Stimulated activated CD8-positive, alpha-beta memory T cell treated with anti-CD3 and anti-CD28 coated beads, Interleukin-7, amount 100 ng/mL, for 1 hour (primary cell): ENCODE measurements at places on chromosomes 3 and 15.

DNA sequence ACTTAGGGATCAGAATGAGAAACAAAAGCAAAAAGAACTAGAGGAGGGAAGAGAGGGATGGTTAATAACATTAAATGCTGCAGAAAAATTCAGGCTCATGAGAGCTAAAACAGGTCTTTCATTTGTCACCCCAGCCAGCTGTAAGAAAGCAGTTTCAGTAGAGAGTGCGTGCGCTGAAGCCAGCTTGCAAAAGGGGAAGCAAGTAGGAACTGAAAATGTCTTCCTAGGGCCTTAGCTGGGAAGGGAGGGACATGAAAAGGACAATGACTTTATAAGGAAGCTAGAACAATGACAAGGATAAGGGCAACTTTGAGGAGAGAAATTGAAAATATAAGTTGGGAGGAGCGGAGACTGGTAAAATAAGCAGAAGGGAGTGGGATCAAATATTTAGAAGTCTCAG is 3.1 kb downstream of the CIAO2A start:
- no peak for DNase-seq

DNA sequence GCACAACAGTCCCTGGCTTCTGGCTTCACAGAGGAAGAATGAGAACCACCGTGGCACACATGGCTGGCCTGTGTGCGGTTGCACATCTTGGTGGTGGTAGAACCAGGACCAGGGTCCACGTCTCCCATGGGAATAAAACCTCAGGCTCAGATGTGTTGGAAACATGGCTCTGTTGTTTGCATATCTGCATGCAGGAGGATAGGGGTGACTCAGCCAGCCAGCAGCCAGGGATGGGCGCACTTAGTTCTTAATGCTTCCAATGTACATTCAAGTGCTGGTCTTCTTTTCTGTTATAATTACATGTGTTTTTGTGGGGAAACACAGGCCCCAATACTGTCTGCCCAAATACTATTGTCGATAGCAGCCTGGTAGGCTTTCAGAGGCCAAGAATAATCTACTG is 35.8 kb upstream of the BCL2L10 start:
- no peak for DNase-seq

DNA sequence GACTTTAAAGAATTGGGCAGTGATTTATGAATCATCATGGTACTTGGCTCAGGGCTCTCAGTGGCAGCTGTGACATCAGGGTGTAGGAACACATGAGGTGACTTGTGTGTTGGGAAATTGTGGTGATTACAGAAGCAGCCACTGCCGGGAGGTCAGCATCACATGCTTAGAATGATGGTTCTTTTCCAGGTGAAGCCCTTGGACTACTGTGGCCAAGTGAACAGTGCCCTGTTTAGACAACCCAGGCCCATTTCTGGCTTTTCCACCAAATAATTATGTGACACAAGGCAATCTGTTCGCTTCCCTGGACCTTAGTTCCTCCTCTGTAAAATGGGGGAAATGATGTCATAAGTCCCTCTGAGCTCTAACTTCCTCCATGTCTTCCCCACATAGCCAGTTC is 139.7 kb upstream of the ROPN1 start:
- no peak for DNase-seq

DNA sequence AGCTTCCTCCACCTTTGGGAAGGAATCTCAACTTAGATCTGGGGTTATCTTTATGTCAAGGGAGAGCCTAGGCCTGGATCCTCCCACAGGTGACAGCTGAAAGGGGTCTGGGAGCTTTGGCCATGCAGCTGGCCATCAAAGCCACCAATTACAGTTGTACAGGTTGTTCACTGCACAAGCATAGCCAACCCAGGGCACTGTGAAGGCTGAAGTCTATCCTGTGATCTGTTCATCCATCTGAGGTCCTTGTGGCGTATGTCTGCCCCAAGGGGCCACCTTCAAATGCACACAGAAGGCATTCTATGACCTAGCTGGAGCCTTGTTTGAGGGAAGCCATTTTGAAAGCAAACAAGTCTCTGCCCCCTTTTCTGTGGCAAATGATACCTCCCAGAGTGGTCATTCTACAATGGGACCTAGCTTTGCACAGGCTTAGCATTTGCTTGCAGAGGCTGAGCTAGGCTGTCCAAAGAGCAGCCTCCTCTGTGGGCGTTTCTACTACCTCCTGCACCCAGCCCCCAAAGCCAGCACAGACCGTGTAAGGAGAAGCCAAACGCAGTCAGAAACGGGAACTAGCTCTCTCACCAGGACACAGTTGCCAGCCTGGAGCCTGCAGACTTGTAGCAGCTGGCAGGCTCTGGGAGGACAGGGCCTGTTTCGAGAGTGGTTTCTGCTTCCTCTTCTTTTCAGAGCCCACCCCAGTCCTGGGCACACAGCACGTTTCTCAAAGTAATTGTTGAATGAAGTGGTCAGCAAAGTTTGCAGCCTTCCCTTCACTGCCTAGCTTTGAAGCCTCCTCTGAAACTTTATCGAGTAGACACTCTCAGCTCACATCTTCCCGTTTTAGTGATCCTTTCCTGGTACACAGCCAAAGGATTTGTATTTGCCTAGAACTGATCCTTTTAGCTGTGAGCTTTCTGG is 157.3 kb upstream of the SMAD3 start:
- DNase-seq: no peak

DNA sequence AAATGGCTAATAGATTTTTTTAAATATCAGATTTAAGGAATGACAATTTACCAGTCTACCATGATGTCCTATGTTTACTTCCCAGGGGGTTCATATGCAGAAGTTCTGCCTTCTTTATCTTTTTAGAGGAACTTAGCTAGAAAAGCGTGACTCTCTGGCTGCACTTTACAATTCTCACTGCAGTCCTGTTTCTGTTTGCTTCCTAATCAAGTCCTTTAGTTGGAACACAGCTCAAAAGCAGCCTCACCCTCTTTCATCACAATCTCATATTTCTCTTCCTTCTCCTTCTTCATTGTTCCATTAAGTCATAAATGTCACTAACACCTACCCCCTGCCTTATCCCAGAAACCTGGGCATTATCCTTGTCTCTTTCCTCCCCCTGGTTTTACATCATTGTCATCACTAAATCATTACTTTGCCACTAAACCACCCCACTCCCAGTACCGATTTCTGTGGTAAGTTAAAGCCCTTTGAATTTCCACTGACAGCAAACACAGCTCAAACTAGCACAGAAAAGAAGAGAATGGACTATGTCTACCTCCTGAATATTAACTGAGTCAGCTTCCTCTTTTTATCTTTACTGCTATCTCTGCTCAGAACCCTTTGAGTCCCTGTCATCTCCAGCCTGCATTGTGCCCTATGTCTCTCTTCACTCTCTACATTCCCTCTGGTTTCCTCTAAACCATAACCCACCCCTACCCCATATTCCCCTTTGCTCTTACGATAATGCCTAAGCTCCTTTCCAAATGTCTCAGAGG is 13.8 kb upstream of the PPP4R2 start:
- DNase-seq: no peak

DNA sequence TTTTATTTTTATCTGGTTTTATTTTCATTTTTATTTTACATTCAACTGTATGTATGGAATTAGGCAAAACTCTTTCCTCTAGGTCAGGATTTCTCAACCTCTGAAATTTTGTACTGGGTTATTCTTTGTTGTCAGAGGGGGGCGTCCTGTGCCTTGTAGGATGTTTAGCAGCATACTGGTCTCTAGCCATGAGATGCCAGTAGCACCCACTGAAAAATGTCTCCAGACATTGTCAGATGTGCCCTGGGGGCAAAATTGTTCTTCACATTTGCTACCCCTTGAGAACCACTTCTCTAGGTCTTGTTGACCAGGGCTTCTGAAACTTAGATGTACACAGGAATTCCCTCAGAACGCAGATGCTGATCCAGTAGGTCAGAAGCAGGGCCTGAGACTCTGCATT is 5.4 kb downstream of the CHRNA5 start:
- DNase-seq: no peak

DNA sequence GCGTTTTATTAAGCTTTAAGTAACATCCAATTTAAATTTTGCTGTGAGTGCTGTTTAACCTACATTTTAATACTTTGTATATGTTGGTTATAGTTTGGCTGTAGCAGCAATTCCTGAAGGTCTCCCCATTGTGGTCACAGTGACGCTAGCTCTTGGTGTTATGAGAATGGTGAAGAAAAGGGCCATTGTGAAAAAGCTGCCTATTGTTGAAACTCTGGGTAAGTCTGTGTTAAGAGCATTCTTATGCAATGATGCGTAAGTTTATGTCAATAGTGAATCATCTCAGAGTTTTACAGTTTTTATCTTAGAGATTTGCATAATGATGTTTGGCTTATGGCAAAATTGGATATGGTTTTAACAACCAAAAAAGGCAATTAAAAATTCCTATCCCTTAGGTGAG is 62.7 kb downstream of the ASTE1 start:
- no peak for DNase-seq

- DNase-seq: no peak
Observed at GRCh38 chr3:140580746-140581145, 97.1 kb upstream of the TRIM42 start.

DNA sequence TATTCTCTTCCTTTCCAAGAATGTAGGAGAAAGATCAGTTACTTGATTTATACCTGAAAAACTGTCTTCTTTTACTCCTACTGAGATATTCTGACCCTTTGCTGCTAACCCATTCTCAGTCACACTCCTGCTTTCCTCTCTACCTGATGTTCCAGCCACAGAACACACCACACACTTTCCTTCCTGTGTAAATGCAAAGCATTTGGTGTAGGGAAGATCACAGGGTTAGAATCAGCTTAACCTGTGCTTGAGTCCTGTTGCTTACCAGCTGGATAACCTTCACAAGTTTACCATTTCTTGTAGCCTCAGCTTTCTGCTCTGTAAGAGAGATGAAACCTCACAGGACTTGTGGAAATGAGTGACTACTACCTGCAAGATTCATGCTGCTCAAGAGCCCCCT is 489.8 kb upstream of the GOLIM4 start:
- no peak for DNase-seq

GRCh38 chr15:44792715-44793114 is 56.4 kb downstream of the TRIM69 start:
- no peak for DNase-seq

DNA sequence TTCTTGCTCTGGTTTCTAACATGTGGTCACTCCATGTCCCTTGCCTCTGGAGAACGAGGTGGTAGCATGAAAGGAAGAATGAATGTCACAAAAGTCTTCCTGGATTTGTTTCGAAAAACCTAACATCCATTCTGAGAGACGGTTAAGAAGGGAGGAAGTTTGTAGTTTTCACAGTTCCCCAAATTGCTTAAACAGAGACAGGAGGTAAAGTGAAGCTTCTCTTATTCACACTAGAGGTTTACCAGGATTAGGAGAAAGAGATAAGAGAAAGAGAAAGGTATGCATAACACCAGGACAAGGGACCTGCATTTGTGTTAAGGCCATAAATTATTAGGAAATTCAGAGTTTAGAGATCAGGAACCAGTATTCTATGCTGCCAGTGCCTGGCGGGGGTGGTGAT is 228.1 kb downstream of the CPNE4 start:
- no peak for DNase-seq

DNA sequence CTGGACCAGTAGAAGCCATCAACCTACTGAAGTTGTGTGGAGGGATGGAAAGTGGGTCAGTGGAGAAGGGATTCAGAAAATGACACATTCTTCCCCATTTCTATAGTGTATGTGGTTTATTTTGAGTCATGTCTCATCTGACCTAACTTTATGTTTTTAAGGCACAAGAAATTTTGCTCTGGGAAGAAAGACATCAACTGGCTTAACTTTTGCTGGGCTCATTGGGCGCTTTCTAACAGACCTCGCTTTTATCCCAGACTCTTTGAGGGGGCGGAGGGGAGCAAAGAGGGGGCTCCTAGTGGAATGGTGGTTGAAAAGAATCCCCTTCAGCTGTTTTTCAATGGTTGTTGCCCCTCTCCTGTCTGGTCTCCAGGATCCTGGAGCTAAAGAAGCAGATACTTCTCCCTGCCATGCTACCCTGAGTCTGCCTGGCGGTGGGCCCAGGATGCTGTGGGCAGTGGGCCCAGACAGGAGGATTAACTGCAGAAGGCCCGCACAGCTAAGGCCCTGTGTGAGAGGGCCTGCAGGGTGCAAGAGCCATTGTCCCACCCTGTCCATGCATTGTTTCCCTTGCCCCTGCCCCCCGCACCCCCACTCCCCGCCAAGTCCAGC is 14.5 kb downstream of the CSRNP1 start:
- DNase-seq: no peak

- DNase-seq: no peak
Observed at GRCh38 chr15:85329561-85330422, 50.6 kb upstream of the AKAP13 start.

DNA sequence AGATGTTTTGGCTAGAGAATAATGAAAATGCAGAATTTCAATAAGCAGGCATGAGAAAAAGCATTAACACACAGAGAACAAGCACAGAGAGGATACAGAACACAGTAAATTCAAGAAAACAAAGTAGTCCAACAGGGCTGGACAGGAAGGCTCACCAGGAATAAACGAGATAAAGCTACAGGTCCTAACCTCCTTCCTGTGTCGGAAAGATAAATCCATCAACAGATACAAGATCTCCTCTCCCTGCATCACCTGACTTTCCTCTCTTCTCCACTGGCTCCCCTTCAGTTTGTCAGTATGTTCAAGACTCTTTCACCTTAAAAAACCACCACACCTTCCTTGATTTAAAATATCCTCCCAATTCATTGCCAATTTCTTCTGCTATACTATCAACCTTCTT is 11.4 kb downstream of the CPEB1 start:
- DNase-seq: no peak

DNA sequence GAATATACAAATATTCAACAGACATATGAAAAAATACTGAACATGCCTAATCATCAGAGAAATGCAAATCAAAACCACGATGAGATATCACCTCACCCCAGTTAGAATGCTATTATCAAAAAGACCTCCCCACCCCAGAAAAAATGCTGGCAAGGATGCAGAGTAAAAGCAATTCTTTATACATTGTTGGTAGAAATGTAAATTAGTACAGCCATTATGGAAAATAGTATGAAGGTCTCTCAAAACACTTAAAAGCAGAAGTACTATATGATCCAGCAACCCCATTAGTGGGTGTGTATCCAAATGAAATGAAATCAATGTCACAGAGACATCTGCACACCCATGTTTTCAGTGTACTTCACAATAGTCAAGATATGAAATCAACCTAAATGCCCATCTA is 308.7 kb downstream of the CHST2 start:
- DNase-seq: no peak

DNA sequence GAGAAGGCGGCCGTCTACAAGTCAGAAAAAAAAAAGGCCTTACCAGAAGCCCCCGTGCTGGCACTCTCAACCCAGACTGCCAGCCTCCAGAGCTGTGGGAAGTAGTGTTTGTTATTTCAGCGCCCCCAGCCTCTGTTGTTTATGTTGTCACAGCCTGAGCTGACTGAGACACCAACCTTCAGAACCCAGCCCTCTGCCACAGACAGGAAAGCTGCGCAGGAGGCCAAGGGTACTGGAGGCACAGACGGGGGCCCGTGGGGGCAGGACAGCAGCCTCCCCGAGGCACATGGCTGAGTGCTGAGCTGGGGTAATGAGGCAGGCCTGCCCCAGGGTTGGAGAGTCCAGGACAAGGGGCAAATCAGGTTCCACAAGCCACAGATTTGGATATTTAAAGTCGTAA is 33.7 kb downstream of the HCN4 start:
- DNase-seq: no peak

GRCh38 chr15:40914486-40914885 is 14.7 kb upstream of the DLL4 start:
- no peak for DNase-seq
